Eye (tissue), 1 donor: ENCODE measurements at places on chromosomes 7 and 10.

DNA sequence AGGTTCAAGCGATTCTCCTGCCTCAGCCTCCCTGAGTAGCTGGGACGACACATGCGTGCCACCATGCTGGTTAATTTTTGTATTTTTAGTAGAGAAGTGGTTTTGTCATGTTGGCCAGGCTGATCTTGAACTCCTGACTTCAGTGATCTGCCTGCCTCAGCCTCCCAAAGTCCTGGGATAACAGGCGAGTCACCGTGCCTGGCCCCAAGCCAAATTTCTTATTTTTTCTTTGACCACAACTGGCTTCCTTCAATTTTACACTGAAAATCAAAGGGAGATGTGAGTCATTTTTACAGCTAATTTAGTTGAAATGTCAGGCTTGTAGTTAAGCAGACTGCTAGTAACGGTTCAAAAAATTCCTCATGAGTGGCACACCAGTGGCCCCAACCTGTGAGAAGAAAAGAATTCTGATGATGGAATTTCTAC, 7.8 kb downstream of the RNF216 start:
- no peak for DNase-seq

DNA sequence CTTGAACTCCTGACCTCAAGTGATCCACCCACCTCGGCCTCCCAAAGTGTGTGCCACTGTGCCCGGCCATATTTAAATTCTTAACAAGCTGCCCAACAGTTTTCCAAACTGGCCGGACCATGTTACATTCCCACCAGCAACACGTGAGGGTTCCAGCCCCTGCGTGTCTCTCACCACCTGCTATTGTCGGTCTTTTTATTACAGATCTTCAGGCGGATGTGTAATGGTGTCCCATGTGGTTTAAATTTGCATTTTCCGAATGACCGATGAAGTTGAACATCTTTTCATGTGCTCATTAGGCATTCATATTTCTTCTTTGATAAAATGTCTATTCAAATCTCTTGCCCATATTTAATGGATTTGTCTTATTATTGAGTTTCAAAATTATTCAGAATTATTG, 11.5 kb downstream of the ELFN1 start:
- DNase-seq = no peak

GRCh38 chr10:32139223-32140073, 83.2 kb upstream of the KIF5B start:
- DNase-seq = peak; percentile 11

DNA sequence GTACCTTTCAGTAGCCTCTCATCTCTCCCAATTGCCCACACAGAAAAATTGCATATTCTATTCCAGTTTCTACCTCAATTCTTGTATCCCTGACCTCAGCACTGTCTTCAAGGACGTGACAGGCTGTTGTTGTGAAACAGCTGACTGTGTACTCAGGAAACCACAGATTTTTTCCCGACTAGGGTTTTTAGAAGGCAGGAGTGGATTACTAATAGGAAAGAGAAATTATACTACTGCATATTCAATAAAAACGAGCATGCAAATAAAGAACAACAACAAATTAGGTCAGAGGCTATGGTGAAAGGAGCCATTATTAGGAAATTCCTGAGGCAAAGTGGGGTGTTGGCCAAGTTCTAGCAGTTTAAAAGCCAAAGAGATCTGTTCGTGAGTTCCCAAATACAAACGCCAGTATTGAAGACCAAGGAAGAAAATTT, 93.4 kb downstream of the DOCK4 start:
- DNase-seq = no peak

GRCh38 chr10:93063977-93064660, 3.5 kb downstream of the CYP26C1 start:
- no peak for DNase-seq

DNA sequence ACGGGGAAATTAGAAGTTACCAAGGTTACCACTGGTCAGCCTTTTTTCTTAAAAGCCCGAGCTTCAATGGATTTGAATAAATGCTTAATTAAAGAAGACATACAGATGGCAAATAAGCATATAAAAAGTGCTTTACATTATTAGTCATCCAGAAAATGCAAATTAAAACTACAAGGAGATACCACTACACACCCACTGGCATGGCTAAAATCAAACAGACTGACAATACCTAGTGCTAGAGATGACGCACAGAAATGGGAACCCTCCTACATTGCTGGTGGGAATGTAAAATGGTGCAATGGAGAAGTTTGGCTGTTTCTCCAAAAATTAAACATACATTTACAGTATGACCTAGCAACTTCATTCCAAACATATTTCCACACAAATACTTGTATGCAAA, 38.3 kb upstream of the CREB5 start:
- DNase-seq = no peak

GRCh38 chr10:31346953-31347352, 27.9 kb downstream of the ZEB1 start:
- DNase-seq = no peak

- no peak for DNase-seq
These were observed 15.1 kb upstream of the MRC1 start for GRCh38 chr10:17793823-17794644.

- no peak for DNase-seq
These were observed 255.1 kb upstream of the MKLN1 start for GRCh38 chr7:131072505-131073091.

DNA sequence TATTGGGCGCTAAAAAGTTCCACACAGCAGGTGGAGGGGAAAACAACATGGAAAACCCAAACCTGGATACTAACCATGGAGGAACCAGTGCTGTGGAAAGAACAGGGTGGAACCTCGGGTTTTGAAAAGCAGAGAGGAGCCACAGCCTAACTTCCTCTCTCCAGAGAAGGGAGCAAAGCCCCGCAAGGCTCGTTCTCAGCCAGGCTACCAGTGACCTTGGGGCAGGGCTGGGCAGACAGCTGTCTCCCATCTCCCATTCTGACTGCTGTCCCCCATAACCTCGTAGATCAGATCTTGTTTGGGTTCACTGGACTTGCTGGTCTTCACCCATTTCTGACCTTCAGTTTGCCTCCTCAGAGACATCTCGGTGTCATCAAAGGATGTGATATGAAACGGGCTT, 47.5 kb upstream of the FGFR2 start:
- no peak for DNase-seq

DNA sequence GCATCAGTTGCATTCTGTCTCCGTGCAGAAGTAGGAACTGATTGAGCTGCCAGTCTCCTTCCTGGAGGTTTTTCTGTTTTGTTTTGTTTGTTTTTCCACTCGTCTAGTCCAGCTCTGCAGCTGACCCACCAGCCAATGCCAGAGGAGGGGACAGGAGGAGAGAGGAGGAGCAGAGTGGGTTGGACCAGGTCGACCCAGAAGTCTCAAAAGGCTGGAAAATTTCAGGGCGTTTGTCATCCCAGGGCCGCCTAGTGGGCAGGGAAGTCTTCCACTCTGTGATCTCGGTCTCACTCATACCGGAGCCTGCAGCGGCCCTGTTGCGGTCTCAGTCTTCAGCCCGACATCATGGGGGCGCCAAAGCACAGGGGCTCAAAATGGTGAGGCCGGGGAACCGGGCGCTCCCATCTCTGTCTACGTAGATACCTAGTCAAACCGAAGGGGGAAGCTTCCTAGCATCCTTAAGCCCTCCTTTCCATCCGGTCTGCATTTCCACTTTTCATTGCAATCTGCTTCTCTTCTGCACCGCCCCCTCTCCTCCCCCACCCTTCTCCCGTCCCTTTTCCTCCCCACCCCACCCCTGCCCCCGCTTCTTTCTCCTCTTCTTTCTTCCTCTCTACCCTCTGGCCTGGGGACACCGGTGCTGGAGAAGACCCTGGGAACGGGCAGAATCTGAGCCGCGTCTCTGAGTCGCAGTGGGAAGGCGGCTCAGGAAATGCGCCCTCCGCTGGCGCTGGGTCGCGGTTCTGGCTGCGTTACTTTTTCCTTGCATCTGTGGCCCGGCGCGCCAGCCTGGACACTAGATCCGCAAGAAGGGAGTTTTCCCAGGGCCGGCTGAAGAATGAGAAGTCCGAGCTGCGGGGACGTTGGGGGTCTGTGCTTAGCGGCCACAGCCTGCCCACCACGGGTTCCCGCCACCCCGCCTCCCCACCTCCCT, 16.2 kb upstream of the PAX2 start:
- DNase-seq = peak; percentile 80

GRCh38 chr10:822197-822596, 109.3 kb downstream of the LARP4B start:
- DNase-seq = no peak

- no peak for DNase-seq
These were observed 22.5 kb downstream of the PLPP4 start for GRCh38 chr10:120479506-120479905.

DNA sequence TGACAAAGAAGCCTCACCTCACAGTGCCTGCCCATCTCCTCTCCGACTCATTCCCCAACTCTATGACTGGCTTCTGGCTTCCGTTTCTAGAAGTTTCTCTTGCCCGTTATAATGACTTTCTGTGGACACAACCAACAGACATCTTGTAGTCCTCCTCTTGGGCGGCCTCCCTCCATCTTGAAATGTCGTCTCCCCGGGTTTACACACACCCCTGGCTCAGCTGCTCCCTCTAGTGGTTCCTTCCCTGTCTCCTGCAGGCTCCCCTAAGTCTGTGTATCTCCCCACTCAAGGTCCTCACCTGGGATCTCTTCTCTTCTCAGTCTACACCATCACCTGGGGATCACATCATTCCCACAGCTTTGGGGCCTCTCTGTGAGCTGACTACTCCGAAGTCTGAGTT, 123.4 kb upstream of the NEBL start:
- DNase-seq = no peak

DNA sequence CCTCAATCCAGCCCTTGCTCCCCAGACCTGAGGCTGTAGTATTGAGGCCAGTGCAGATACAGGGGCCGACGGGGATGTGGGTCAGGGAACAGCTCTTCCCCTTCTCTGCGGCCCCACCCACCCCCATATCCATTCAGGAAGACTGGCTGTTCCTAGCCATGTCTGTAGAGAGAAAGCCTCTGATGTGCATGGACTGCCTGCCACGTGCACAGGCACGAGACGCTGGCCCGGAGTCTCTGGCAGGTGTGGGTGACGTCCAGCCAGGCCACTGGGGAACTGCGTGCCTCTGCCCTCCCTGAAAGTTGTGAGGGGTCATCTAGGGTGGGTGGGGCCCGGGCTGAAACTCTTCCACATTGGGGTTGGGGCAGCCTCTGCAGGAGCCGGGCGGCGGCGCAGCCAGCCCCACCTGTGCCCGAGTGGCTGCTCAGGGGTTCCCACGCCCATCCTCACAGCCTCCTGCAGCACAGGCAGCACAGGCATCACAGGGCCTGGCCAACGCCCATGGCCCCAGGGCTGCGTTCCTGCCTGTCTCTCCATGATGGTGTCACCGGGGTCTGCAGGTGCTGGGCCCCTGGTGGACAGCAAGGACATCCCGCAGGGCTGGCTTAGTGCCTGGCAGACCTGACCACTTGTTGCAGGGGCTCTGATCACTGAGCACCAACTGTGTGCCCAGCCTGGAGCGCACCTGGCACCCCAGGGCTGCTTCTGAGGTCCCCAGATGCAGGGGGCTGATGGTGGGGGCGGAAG, 27.5 kb downstream of the MICALL2 start:
- no peak for DNase-seq

DNA sequence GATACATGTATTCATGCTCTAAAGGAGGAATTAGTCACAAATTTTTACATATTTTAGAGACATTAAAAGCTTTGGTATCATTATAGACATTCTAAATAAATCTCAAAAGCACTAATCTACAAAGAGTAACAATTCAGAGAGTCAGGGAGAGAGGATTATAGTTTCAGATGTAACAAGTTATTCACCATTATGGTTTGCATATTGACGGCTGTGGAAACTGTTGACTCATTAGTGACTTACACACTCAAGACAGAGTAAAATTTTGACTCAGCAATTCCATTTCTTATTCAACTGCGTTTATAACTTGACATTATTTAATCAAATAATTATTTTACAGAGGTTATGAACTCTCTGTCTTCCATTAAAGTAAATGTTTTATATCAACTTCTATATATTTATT, 95.4 kb upstream of the SEMA3C start:
- no peak for DNase-seq

DNA sequence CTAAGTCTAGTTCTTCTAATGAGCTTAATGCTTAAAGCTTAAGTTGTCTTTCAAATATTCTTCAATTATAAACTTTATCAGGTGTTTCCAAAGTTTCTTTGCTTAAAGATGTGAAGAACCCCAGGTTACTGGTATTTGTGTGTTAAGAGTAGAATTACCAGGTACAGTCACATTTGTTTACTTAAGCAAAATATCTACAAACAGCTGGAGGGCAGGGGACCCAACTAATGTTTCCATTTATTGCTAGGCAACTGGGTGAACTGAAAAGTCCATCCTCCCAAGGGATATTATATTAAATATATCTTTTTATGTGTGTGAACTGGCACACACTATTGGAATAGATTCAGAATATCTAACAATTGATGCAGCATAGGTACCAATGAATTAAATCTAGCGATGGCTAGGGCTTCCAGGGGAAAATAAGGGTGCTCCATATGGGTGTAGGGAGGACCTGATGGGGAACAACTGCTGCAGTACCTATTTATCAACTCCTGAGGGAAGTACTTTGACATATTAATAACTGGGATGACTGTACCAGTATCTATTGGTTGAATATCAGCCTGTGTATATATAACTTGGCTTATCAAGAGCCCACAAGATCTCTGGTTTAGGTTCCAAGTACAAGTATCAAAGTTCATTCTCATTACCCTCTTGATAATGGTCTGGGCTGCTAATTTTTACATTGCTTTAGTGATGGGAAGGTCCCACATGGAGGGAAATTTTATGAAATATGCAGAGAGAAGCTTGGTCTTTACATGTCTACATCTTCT, 10.3 kb upstream of the AGR3 start:
- no peak for DNase-seq

DNA sequence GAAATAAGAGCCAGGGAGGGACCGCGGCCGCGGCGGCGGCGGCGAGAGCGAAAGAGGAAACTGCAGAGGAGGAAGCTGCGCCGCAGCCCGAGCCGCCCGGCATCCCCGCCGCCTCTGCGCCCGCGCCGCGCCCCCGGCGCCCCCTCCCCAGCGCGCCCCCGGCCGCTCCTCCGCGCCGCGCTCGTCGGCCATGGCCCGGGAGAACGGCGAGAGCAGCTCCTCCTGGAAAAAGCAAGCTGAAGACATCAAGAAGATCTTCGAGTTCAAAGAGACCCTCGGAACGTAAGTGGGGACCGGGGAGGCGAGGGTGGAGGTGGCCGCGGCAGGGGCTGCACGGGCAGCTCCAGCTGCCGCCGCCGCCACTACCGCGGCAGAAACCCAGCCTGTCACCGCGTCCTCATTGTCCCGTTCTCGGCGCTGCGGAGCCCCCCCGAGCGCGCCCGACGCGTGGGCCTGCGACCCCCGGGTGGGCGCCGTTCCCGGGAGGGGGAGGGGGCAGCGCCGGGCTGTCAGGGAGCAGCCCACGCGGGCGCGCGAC, 351 bp downstream of the CAMK1D start:
- peak; percentile 88 for DNase-seq

- DNase-seq = no peak
These were observed 493.1 kb downstream of the PLXNA4 start for GRCh38 chr7:132083126-132083525.

GRCh38 chr10:79275105-79275430, 72.2 kb upstream of the PPIF start:
- no peak for DNase-seq

GRCh38 chr7:129464194-129464593, 30.0 kb downstream of the STRIP2 start:
- DNase-seq = no peak
